ENCODE measurements at places on chromosomes 6 and 20. TPM values are rescaled to one million over a fixed set of nuclear protein-coding genes. Genes with fewer than 3 reads are reported as not detected.

DNA sequence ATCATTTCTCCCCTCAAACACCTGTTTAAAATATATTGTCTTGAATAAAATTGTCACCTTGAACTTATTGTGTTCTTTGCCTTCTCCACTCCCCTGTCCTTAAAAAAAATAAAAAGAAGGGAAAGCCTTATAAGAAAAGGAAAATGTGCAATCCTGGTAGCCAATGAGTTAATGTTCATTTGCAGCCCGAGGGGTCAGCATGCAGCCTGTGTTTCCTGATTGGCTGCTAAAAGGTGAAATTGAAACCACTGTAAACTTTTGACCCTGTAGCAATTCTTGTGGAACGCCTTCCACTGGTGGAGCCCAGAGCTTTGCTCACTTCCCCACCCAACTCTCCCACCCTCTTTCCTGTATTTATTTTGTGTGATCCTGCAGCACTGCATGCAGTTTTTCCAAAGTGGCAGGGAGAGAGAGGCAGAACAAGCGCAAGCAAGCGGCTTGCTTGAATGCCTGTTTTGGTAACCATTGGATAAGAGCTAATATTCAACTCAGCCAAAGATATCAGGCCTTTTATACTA, 74.9 kb downstream of the NCOA3 start:
- peak; percentile 39 for DNase-seq

DNA sequence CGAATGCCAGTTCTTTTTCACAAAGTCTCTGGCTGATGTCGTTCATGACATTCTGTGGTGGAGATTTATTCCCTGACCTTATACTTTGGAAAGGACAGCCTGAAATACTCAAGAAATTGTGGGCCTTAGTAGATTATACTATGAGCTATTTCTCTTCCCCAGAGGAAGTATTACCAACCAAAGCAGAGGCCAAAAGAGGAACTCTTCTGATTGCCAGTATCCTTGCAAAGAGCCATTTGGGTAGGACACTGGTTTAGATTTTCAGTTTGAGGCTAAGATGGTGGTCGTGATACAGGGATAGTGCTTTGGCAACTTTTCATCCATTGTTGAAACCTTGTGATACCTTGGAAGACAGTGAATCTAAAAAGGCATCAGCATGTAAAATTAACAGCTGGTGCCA, 327.3 kb downstream of the HACE1 start:
- no peak for DNase-seq

- no peak for DNase-seq
Observed at GRCh38 chr20:38640521-38640920, 38.9 kb downstream of the ARHGAP40 start.

Gene C20orf202
- 0.18 TPM for total RNA-seq

GRCh38 chr6:3654898-3655297, 96.6 kb downstream of the PXDC1 start:
- DNase-seq: no peak

Gene OR2H1
- not detected for total RNA-seq

DNA sequence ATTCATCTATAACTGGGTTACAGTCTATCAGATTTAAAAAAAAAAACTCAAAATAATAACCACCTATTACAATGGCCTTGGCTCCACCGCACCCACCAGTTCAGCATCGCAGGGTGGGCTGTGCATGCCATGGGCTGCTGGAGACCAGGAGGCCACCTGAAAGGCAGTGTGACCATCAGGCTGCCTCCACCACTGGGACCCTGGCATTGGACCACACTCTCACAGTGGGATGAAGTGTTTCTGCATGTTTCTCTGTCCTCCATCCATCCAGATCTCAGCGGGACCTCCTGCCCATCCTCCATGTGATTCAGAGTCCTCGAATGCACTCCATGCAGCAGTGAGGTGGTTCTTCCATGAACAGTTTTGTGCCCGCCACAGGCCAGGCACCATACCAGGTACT, 206.1 kb upstream of the CST7 start:
- DNase-seq: no peak

DNA sequence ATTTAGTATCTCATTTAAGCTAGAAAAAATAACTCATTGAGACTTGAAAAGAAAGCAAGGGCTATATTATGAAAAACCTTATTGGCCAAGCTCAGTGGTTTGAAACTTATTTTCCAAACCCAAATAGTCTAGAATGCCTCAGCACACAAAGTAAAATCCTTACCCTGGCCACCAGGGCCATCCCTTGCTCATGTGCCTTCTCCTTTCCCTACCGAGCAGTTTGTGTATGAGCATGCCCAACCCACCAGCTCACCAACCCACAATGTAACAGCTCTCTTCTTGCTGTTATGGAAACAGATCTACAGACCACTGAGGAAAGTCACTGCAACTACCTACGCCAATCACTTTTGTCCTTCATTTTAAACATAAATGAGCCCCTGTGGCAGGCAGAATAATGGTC, 79.6 kb upstream of the CARMIL1 start:
- DNase-seq: no peak

GRCh38 chr6:83517500-83517899, 5.2 kb downstream of the PRSS35 start:
- DNase-seq: no peak

DNA sequence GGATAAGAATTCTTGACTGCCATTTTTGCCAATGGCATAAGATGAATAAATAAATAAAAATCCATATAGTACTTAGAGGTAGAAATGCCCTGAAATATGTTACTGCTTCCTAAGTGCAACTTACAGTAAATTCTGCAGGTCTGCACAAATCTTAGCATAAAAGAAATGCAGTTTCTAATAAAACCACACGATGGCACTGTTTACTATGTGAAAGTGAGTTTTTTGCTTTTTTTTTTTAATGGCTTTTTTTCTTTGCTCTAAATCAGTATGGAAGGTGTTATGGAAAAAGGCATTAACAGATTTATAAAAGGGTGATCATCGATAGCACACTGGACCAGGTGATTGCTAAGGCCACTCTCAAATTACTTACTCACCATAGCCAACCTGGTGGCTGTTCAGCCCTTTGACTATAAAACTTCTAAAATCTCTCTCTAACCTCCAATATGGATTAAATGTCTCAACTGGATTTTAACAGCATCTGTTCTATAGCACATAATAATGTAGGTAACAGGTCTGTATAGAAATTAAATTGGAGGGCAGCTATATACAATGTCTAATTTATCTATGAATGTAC, 45.8 kb downstream of the AHI1 start:
- no peak for DNase-seq

GRCh38 chr20:3046677-3047462, 1.0 kb downstream of the MRPS26 start:
- DNase-seq: no peak

DNA sequence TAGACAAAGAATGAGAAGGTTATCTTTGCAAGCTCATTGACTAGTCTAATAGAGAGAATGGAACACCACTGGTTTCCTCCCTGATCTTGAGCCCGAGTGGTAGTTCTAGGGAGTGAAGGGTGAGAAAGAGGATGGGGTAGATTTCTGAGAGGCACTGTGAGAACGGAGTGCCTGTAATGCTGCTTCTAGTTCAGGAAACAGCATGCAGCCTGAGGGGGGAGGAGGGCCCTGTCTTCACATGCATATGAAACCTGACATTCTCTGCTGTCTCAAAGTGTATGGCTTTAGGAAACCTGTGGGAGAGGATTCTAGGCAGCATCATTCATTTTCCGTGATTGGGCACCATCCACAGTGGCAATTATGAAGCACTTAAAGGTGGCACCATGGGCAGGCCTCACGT, 259.4 kb upstream of the MAN1A1 start:
- no peak for DNase-seq

Gene ABHD16B
- not detected for total RNA-seq

DNA sequence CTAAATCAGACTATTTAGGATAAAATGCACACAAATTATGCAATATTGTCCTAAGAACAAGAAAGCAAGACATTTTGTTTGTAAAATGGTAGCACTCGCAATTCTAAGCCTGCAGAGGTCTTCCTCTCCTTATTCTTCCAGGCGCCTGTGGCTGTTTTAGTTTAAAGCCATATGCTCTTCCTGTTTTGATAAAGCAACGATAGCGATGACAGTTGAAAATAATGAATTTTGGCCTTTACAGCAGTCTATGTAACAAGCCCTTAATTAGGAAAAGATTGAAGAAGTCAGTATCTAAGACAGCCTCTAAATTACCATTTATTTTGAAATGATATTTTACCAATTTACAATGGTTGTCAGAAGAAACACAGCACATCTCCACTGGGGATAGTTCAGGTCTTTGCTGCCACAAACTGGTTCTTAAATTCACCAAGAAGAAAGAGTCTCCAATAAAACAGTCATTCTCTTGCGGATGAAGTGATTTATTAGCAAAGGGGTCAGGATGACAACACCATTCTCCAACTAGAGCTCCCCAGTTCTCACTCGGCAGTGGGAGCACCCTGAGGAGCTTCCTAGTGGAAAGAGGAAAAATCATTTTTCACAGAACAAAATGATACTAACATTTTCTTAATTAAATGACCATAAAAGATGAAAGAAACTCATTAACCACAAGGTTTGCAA, 21.4 kb downstream of the UBE3D start:
- no peak for DNase-seq

GRCh38 chr6:145110109-145110508, 625.2 kb downstream of the EPM2A start:
- no peak for DNase-seq

DNA sequence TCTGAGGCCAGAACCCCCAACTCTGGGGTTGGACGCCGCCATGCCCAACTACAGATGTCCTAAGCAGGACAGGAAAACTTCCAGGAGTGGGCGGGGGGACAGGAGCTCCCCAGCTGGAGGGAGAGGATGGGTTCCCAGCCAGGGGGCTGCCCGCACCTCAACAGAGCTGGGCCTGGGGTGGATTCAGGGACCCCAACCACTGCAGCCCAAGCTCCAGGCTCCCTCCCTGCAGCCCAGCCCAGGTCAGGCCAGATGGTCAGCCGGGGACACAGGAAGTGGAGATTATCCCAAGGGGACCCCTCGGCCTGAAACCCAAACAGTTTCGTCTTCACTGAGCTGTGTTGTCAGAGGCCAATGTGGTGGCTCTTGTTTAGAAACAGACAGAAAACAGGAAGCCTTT, 9.4 kb downstream of the LAMA5 start:
- DNase-seq: peak; percentile 43

DNA sequence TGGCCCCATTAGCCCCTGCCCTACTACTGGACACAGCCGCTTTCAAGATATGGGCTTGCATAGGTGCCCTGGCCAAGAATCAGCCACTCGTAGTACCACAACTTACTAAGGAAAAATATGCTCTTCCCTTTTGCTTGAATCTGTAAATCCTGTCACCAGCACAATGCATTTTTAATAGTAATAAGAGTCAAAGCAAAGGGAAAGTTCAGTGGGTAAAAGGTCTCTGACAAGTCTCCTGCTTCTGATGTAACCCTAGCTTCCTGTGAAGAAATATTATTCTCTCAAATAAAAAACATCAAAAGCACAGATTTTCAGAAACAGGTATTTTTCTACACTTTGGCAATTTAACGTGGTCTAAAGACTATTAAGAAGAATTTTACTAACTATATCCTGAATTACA, 373.8 kb downstream of the GJA1 start:
- DNase-seq: no peak

DNA sequence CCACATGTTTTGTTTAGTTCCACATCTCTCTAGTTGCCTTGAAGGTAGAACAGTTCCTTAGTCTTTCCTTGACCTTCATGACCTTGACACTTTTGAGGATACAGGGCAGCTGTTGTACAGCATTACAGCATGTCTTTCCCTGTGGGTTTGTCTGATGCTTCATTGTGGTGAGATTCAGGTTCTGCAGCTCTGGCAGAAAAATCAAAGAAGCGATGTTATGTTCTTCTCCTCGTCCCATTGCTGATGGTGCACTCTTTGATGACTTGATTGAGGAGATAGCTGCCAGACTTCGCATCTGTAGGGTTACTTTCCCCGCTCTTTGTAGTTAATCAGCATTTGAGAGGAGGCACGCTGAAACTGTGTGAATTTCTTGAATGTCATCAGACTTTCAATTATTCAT, 12.0 kb downstream of the CEBPB start:
- DNase-seq: no peak

DNA sequence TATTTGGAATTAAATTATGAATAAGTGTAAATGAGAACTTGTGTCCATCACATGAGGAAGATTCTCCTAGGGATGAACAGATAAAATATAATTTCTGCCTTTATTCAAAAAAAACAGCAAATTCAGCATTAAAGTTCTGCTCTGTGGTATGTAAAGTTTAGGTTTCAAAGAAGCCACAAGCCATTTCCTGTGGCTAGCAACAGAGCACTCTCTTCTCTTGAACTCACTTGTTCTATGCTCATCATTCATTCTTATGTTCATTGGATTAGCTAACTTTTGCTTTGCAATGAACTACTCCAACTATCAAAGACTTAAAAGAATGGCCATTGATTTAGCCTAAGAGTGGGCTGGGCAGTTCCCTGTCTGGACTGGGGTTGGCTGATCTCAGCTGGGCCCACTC, 20.8 kb upstream of the SNRPB2 start:
- DNase-seq: no peak

- DNase-seq: no peak
Observed at GRCh38 chr6:142846459-142846831, 98.5 kb downstream of the HIVEP2 start.

DNA sequence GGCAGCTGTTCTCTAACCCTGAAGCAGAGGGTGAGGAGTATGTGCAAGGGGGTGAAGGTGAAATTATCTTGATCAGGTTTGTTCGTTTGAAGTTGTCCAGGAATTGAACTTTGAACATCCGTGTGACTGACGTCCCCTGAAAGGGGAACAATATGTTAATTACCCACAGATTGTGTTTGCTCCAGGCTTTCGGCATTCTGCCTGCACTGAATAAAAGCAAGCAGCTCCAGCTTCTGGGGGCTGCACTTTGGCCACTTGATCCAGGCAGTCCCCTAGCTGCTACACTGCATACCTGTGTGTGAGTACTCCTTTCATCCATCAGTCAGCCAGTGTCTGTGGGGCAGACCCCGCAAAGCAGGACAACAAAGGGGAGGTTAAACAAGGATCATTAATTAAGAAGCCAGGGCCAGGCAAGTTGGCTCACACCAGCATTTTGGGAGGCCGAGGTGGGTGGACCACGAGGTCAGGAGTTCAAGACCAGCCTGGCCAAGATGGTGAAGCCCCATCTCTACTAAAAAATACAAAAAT, 104.8 kb upstream of the BTN3A2 start:
- DNase-seq: no peak

Gene CPNE5
- 65.3 TPM for total RNA-seq

Gene PLN
- total RNA-seq: 1,920 TPM

- DNase-seq: no peak
Observed at GRCh38 chr20:43508604-43509040, 1.1 kb downstream of the L3MBTL1 start.

DNA sequence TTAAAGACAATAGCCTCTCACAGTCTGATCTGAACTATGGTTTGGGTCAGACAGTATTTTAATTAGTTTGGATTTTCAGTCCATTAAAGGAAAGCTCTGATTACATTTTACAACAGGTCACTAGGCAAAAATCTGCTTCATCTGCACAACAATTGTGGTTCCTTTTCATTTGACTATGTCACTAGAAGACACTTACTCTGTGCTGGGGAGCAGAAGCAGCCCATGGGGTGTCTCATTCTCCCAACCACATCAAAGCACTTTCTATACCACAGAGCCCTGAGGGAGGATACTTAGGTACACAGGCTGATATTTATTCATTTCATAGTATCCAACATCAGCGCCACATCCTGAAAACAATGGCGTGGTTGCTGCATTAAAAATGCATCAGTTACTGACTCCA, 36.6 kb upstream of the HDAC2 start:
- DNase-seq: no peak

- no peak for DNase-seq
Observed at GRCh38 chr6:89750338-89750737, 69.3 kb downstream of the MDN1 start.
